ENCODE measurements at places on chromosomes 11 and 22.

DNA sequence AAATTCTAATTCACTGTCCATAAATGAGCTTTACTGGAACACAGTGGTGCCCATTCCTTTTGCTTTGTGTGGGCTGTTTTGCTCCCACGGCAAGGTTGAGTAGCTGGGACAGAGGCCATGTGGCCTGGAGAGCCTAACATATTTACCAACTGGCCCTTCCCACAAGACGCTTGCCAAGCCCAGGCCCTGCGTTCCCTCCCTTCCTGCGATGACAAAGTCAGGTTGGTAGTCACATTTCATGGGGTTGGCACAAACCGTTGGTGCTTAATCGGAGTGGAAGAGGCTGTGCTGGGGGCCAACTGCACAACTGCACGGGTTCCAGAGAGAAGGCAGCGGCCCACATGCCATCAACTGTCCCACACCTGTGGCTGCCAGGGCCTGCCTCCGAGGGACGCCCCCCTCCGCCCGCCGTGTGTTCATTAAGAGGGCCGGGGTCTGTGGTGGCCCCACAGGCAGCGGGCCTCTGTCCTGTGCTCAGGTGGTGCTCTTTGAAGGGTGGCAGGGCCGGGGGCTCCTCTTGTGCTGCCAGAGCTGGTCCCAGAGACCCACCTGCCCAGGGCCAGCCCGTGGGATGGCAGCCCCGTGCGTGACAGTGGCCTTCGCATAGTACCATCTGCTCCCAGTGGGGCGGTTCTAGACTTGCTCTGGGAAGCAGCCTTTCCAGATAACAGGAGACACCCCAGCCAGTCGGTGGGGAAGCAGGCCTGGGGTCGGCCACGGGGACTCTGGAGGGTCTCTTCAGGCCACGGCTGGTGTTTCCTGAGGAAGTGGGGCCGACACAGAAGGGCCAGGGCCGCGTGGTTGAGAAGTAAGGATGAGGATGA is 81.5 kb upstream of the CLDN5 start:
- DNase-seq, result no peak

GRCh38 chr22:40250608-40251007 is 72.9 kb downstream of the TNRC6B start:
- DNase-seq, result no peak

DNA sequence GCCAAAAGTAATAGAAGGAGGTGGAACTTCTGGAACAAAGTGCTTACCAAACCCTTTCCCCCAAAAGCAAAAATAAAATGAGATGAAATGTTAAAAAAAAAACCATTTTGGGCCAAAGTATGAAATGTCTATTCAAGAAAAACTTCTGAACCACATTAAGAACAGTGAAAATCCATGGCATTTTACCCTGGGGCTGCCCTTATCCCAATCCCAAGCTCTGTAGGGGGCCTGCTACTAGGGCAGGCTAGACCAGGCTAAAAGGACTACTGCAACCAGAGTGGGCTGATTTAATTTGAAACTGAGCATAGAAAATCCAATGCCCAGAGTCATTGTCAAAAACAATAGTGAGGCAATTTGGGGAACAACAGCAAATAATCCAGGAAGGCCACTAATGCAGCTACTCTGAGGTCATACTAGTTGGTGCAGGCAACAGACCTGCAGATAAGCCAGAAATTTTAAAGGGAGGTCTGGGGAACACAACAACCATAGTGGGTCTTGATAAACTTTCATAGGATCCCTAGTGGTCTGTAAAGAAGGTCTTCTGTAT is 99.4 kb downstream of the RELT start:
- DNase-seq, result no peak

DNA sequence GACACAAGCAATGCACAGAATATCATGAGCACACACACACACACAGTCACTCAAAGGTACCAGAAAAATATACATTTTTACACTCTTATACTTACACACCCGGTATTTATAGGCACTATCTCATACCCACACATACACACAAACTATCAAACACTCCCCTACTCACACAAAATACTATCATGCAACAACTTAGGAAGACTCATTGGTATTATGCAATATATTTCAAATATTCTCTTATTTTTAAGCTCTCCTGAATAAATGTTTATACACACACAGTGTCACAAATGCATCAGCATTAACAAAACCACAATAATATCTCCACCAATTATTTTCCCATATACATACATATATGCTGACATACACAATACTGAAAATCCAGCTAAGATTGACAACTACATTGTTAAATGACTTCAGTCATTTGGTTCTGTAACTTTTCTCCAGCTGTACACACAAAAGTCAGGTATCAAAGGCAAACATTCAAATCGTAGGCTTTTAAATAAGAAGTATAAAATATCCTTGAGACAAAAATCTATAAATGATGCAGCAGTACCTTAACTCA is 2.6 kb upstream of the OR51I1 start:
- DNase-seq, result no peak

GRCh38 chr22:39712751-39713525 is 142.4 kb downstream of the CACNA1I start:
- no peak for DNase-seq
